ENCODE measurements at places on chromosomes 6 and 20.

- no peaks in the 10 kb centered on the region for H3K4me1 ChIP-seq
- no peak overlapping the region for H3K4me3 ChIP-seq
- no peak overlapping the region for H3K27ac ChIP-seq
- no peak for DNase-seq
Observed at GRCh38 chr20:59121714-59122565, 41.7 kb upstream of the ZNF831 start.

DNA sequence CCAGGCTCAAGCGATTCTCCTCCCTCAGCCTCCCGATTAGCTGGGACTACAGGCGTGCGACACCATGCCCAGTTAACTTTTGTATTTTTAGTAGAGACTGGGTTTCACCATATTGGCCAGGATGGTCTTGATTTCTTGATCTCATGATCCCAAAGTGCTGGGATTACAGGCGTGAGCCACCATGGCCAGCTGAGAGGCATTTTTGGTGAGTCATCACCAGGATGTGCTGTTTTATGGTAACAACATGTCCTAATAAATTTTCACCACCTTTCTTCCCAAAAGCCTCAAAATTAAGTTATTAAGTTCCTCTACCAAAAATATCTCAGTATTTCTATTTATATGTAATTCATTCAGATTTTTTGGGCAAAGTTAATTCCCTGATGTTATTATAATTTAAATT, 53.5 kb downstream of the COL21A1 start:
- no peak for DNase-seq
- H3K27ac ChIP-seq = no peak overlapping the region
- H3K36me3 ChIP-seq = no peaks in the 10 kb centered on the region
- no peaks in the 10 kb centered on the region for H3K27me3 ChIP-seq
- H3K4me1 ChIP-seq = no peaks in the 10 kb centered on the region

GRCh38 chr6:162532283-162533008, 195.1 kb downstream of the PRKN start:
- H3K27me3 ChIP-seq = no peaks in the 10 kb centered on the region
- no peaks in the 10 kb centered on the region for H3K36me3 ChIP-seq
- H3K4me1 ChIP-seq = no peaks in the 10 kb centered on the region
- no peak overlapping the region for H3K27ac ChIP-seq
- DNase-seq = no peak

DNA sequence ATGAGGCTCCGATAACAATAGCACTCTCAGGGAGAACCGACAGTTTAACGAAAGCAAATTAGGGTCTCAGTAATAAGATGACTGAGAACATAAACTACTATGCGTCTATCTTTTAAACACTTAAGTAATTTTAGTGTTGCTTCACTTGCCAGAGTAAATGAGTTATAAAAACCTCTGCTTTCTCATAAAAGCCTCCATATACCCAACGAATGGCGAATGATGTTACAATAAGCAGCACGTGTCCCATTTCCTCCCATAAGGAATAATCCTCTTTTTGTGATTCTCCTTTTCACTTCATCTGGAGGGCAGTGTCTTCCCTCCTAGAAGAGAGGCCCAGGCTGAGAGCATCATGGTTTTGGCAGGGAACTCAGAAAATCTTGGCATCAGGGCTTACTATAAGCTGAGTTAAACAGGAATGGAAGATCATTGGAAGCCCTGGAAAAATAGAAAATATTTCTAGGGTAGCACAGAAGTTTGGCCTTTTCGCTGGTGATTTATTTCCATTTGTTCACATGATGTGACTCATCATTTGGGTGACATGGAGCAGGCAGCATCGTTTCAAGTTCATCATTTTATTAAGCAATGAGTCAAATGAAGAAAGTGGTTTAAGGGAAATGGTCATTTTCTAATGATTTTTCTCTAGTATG, 255.4 kb downstream of the ATXN1 start:
- H3K27me3 ChIP-seq = no peaks in the 10 kb centered on the region
- H3K4me1 ChIP-seq = peaks cover 21% of the 10 kb centered on the region
- DNase-seq = no peak
- no peaks in the 10 kb centered on the region for H3K36me3 ChIP-seq
- no peak overlapping the region for H3K27ac ChIP-seq
- H3K4me3 ChIP-seq = no peak overlapping the region

DNA sequence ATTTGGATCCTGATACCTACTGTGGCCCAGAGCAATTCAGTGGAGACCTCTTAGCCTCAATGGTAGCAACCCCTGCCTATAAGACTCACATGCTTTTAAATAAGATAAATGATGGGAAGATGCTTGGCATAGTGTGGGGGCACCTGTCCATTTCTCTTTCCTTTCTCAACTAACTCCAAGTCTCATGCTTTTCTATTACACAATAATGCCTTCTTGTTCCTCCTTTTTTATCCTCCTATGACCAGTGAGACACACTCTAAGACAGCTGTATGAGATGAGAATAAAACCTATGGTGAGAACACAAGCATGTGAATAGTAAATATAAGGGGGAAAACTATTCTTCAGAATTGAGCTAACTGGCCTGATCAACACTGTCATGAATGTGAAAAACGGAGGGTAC, 147.0 kb upstream of the STXBP5 start:
- no peaks in the 10 kb centered on the region for H3K36me3 ChIP-seq
- DNase-seq = no peak

DNA sequence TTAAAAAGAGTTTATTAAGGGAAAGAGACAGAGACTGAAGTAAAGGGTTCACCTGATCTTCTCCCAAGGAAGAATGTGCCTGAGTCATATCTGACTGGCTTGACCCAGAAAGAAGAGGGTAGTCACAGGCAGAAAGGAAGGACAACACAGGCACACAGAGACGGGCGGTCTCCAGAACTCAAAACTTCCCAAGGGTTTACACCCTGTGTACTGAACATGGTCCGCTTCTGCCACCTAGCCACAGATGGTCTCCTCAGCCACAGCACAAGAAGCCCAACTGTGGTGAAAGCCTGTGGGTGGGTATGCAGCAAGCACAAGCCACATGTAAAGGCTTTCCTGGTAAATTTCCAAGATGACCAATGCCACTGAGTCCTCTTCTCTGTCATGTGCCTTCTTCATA, 17.2 kb downstream of the UNC5CL start:
- no peaks in the 10 kb centered on the region for H3K27me3 ChIP-seq
- no peak for DNase-seq
- peaks cover 3% of the 10 kb centered on the region for H3K4me1 ChIP-seq
- no peak overlapping the region for H3K4me3 ChIP-seq
- H3K27ac ChIP-seq = no peak overlapping the region

DNA sequence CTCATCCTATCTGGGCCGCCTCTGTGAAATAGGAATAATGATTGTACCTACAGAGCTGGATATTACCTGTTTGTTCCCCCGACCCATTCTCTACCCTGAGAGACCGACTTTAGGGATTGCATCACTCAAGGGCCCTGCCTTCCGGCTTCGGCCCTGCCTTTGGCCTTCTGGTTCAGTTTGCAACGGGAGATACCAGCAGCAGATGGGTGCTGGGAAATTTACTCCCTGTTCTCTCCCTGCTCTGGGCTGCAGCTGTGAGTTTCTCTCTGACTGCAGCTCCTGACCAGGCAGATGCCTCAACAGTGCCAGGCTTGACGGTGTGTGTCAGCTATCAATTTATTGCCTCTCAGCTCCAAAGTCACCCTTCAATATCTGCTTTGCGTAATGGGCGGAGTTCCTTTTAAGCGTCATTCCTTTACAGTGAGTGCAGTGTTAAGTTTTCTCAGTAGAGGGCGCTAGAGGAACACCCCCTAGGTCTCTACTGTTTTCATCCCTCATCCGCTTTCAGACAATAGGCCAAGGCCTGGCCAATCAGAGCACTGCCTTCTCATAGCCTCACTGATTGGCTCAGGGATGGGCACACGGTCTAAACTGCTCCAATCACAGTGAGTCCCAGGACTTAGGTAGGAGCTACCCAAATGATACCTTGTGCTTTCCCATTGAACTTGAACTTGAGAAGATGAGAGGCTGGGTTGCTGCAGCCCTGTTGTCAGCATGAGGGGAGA, 30.0 kb downstream of the KCNG1 start:
- DNase-seq = peak; percentile 72
- H3K4me3 ChIP-seq = no peak overlapping the region
- no peaks in the 10 kb centered on the region for H3K36me3 ChIP-seq
- no peak overlapping the region for H3K27ac ChIP-seq
- H3K4me1 ChIP-seq = peaks cover 7% of the 10 kb centered on the region
- H3K27me3 ChIP-seq = peaks cover 20% of the 10 kb centered on the region

DNA sequence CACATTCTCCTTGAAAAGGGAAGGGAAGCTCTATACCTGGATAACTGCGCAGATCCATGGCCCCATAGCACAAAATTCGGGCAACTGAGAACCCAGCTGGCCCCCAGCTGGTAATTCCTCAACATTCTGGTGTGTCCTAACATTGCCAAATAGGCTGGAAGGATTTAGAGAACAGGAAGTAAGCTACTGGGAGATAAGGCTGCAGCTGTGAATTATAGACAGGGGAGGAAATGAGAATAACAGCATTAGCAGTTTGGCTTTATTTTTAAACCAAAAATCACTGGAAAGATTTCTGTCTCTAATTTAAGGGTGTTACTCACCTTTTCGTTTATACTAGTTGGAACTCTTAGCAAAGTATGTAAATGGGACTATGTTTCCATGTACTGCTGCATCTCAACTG, 97.2 kb downstream of the TULP4 start:
- H3K4me3 ChIP-seq = no peak overlapping the region
- no peaks in the 10 kb centered on the region for H3K27me3 ChIP-seq
- no peaks in the 10 kb centered on the region for H3K4me1 ChIP-seq
- H3K36me3 ChIP-seq = no peaks in the 10 kb centered on the region
- no peak for DNase-seq
- H3K27ac ChIP-seq = no peak overlapping the region

DNA sequence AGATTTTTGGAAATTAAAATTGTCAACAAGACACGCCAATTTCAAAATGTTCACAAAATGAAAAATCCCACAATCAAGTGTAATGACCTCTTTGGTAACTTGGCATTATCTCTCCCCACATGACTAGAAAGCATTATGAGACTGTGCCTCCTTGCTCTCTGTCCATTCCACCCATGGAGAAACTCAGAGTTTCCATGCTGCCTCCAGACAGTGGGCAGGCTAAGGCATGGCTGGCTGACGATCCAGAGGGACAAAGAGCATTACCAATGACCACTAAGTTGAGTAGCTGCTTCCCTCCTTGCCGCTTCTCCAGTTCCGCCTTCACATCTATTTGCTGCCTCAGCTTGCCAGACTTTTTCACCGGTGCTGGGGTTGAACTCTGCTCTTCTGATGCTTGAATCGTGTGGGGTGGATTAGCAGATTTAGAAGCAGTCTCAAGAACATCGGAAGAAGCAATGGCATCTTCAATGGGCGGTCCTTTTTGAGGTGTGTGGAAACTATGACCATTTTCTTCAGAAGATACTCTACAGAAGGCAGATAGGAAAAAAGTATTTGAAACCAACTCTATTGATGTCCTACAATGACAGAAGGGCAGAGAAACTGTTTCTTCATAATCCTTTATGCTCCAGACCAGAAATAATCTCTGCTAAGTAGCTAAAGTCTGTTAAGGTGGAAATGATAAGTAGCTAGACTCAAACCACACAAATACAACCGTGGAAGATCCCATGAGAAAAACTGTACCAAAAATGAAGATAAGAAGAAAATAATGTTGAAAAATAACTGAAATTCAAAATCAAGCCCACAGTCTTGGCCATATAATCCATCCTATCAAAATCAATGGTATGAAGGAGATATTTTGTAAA, 47.5 kb upstream of the ALDH8A1 start:
- no peak for DNase-seq
- no peak overlapping the region for H3K4me3 ChIP-seq
- H3K27me3 ChIP-seq = no peaks in the 10 kb centered on the region
- peaks cover 9% of the 10 kb centered on the region for H3K36me3 ChIP-seq
- no peak overlapping the region for H3K27ac ChIP-seq

DNA sequence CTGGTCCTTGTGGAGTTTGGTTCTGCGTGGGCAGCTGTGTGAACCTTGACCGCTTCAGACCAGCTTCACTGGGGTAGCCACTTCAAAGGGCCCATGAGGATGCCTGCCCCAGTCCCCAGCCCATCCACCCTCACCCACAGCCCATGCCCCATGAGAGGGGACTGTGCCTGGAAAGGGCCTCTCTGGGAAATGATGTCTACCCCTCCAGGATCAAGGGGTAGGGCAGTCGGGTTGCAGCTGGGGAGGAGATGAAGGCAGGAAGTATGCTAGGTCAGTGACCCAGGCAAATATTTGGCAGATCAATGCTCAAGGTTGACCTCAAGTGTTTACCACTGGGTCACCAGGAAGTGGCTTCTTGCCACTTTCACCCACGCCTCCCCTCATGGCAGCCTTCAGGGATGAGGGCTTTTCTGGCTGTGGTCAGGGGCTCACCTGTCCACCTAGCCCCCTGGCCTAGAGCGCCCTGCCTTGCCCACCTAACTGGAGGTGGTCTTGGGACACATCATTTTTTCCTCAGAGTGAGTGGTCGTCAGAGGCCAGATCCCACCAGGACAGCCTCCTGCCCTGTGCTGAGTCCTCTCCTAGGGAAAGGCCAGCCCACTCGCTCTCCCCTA, 109.5 kb downstream of the SNX5 start:
- H3K4me1 ChIP-seq = peaks cover 48% of the 10 kb centered on the region
- H3K4me3 ChIP-seq = no peak overlapping the region
- no peak overlapping the region for H3K27ac ChIP-seq
- no peaks in the 10 kb centered on the region for H3K27me3 ChIP-seq
- peak; percentile 29 for DNase-seq
- H3K36me3 ChIP-seq = no peaks in the 10 kb centered on the region

- peak overlapping the region; percentile 83 for H3K4me3 ChIP-seq
- DNase-seq = peak; percentile 66
- H3K27me3 ChIP-seq = no peaks in the 10 kb centered on the region
- peak overlapping the region; percentile 70 for H3K27ac ChIP-seq
Observed at GRCh38 chr6:35259948-35260590, 534 bp downstream of the ZNF76 start.

DNA sequence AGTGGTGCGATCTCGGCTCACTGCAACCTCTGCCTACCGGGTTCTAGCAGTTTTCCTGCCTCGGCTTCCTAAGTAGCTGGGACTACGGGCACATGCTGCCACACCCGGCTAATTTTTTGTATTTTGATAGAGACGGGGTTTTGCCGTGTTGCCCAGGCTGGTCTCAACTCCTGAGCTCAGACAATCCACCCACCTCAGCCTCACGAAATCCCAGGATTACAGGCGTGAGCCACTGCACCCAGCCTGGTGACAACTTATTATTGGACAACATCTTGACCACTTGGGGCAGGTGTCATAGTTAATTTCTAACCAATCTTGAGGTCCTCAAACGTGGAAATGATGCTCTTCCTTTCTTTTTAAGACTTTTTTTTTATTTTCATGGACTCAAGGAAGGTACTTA, 303.6 kb downstream of the CLIC5 start:
- H3K27ac ChIP-seq = no peak overlapping the region
- no peaks in the 10 kb centered on the region for H3K27me3 ChIP-seq
- no peaks in the 10 kb centered on the region for H3K36me3 ChIP-seq
- no peak for DNase-seq
- H3K4me3 ChIP-seq = no peak overlapping the region

GRCh38 chr6:41367700-41368099, 32.3 kb downstream of the NCR2 start:
- no peak overlapping the region for H3K4me3 ChIP-seq
- no peaks in the 10 kb centered on the region for H3K4me1 ChIP-seq
- H3K27ac ChIP-seq = no peak overlapping the region
- no peak for DNase-seq

- DNase-seq = no peak
- H3K27ac ChIP-seq = no peak overlapping the region
- H3K4me1 ChIP-seq = no peaks in the 10 kb centered on the region
Observed at GRCh38 chr6:170423030-170423429, 116.5 kb downstream of the FAM120B start.

GRCh38 chr6:17640477-17640917, 40.4 kb downstream of the FAM8A1 start:
- no peak for DNase-seq
- no peak overlapping the region for H3K4me3 ChIP-seq
- no peak overlapping the region for H3K27ac ChIP-seq
- H3K27me3 ChIP-seq = no peaks in the 10 kb centered on the region
- H3K4me1 ChIP-seq = no peaks in the 10 kb centered on the region

Data from MM.1S (cell line).